B cell (primary cell): ENCODE measurements at places on chromosomes 4 and X. TPM values are rescaled to one million over a fixed set of nuclear protein-coding genes. Genes with fewer than 3 reads are reported as not detected.

DNA sequence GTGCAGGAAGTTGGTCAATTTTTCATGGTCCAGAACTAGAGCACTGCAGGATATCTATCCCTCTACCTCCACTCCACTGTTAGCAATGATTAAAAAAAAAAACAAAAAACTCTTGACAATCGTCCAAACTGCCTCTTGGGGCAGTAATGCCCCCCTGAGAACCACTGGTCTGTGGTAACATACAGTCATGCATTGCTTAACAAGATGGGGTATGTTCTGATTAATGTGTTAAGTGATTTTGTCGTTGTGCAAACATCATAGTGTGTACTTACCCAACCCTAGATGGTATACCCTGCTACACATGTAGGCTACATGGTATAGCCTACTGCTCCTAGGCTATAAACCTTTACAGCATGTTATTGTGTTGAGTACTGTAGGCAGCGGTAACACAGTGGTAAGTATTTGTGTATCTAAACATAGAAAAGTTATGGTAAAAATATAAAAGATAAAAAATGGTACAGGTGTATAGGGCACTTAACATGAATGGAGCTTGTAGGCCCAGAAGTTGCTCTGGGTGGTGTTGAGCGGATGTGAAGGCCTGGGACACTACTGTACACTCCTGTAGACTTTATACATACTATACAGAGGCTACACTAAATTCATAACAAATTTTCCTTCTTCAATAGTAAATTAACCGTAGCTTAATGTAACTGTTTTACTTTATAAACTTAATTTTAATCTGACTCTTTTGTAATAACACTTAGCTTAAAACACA is 34.1 kb downstream of the ART3 start:
- no peaks in the 10 kb centered on the region for H3K27me3 ChIP-seq
- DNase-seq = no peak
- H3K27ac ChIP-seq = no peak overlapping the region
- no peak overlapping the region for H3K4me3 ChIP-seq
- peaks cover 3% of the 10 kb centered on the region for H3K36me3 ChIP-seq
- H3K4me1 ChIP-seq = no peaks in the 10 kb centered on the region

Gene MYL5
- total RNA-seq = 36.3 and 38.3 TPM in 2 replicates

DNA sequence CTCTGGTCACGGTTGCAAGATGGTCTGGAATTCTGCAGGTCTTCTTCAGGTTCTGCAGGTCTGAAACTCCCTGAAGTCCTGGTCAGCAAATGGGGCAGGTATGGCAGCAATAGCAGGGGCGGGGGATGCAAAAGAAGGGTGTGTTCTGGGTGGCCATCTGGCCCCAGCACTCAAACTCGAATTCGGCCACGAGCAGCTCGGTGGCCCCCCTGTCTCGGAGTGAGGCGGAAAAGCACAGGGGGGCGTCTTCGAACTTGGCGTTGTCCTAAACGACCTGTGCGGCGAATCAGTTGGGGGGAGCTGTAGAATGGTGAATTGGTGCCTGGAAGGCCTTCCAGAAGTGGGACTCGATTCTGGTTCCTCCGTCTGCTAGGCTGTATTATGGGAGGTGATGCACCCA is 2.1 kb downstream of the RTL5 start:
- H3K4me3 ChIP-seq = no peak overlapping the region
- H3K36me3 ChIP-seq = no peaks in the 10 kb centered on the region
- peak; percentile 13 for DNase-seq

Gene ENAM
- not detected in 2 replicates for total RNA-seq

DNA sequence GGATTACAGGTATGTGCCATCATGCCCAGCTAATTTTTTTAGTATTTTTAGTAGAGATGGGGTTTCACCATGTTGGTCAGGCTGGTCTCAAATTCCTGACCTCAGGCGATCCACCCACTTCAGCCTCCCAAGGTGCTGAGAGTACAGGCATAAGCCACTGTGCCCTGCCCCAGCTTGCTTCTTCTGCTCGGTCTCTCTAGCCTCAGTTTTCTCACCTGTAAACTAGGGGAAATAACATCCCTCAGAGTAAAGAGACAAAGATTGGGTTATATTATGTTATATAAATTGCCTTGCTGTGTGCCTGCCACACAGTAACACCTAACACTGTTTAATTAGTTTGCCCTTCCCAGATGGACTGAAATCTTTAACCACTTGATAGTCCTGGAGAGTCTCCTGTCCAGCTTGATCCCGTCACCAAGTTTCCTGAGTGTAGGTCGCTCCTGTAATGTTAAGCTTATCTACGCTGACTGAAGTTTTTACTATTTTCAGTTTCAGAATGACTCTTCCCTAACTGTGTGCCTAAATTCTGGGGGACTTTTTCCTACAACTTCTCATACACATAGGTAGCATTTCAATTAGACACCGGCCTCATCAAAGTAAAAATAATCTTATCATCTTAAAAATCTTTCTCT is 412.7 kb upstream of the TENM3 start:
- no peaks in the 10 kb centered on the region for H3K27me3 ChIP-seq
- H3K27ac ChIP-seq = no peak overlapping the region
- no peaks in the 10 kb centered on the region for H3K36me3 ChIP-seq
- H3K4me3 ChIP-seq = no peak overlapping the region
- no peak for DNase-seq

Gene PGRMC1
- 9.0 and 9.1 TPM in 2 replicates for total RNA-seq

Gene GAGE12E
- total RNA-seq = not detected in 2 replicates
